A549 treated with RU486 at 1 μM for 4 hours (cell line): ENCODE measurements at places on chromosomes 7 and 10. TPM values are rescaled to one million over a fixed set of nuclear protein-coding genes. Genes with fewer than 3 reads are reported as not detected.

The ITPRID1 gene
- not detected in 5 replicates for total RNA-seq

The EMX2 gene
- total RNA-seq = not detected in 5 replicates

The LBX1 gene
- total RNA-seq = not detected in 5 replicates

The TMEM270 gene
- 0.20 to 0.54 TPM in 2 of 5 replicates, not detected in the others for total RNA-seq

The VWDE gene
- 0.18 to 0.99 TPM (median 0.40 TPM) in 5 replicates for total RNA-seq
